ENCODE measurements at places on chromosomes 3 and 15. TPM values are rescaled to one million over a fixed set of nuclear protein-coding genes. Genes with fewer than 3 reads are reported as not detected.

The OXTR gene
- 2.3 TPM for total RNA-seq

The CHST13 gene
- not detected for total RNA-seq

The CCDC39 gene
- not detected for total RNA-seq

The GOLGA8S gene
- total RNA-seq = 0.14 TPM

The ZBTB20 gene
- 112 TPM for total RNA-seq

The ROPN1B gene
- total RNA-seq = not detected

The ASB14 gene
- total RNA-seq = not detected

The GPR149 gene
- total RNA-seq = not detected

The PRKCD gene
- 17.5 TPM for total RNA-seq

The RBSN gene
- total RNA-seq = 40.8 TPM

The TLR9 gene
- not detected for total RNA-seq

The UBAP1L gene
- total RNA-seq = 3.7 TPM

The MBD4 gene
- total RNA-seq = 32.5 TPM

The SPINK8 gene
- not detected for total RNA-seq

The NDUFB4 gene
- total RNA-seq = 23.5 TPM

DNA sequence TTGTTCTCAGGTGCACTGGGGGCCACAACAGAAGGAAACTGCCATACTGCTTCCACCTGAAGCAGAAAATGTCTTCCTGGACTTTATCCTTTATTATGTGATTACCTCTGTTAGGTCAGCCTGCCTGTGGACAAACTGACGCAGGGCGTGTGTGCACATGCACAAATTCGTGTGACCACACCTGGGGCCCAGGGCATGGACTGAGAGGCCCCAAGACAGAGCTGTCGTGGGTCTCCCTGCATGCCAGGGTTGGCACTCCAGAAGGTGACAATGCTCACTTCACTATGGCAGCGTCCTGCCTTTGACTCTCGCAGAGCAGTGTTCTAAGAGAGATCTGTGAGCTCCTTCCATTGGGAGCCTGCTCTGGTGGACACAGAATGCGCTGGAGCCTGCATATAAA is 34.5 kb downstream of the CCDC12 start:
- DNase-seq = no peak

GRCh38 chr15:68372291-68372811 is 59.6 kb downstream of the ITGA11 start:
- DNase-seq = no peak

- no peak for DNase-seq
Observed at GRCh38 chr3:186931532-186932280, 1.4 kb downstream of the ST6GAL1 start.

DNA sequence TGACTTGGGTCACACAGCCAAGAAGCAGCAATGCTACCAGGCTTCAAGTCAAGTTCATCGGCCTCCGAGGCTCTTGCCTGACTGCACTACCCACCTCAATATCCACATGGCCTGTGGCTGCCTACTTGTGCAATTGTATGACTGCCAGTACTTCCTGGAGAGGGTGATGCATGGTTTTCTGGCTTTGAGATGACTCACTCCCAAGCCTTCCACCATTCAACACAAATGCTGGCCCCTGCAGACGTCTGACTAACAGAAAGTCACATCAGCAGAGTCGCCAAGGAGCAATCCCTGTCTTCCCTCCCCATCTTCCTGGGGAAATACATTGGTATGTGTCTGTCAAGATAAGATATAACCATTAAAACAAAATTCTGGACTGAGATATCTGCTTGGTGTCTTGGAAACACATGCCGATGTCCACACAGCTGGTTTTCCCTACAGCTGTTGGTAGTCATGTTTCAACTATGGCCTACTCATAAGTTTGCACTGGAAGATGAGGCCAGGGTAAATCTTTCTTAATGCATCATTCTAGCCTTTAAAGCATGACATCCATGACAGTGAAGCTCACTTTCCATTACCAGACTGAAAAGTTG is 79.6 kb upstream of the SPATA12 start:
- DNase-seq = peak; percentile 56

GRCh38 chr3:188037965-188038581 is 115.9 kb upstream of the LPP start:
- DNase-seq = no peak

DNA sequence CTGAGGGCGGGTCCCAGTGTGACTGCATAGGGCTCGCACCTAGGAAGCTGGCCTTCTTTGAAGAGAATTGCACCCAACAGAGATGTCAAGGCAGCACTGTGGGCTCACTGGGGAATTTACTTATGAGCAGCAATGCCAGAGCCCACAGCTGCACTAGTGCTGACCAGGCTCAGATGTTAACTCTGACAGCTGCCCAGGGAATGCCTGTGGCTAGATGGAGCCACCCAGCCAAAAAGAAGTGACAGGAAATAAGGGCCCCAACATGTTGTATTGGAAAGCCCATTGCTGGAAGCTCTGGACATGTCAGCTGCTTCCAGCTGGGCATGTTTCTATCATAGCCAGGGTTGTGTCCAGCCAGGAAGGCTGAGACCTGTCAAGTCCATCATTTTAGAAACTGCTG is 90.9 kb upstream of the ZNF280D start:
- DNase-seq = no peak

DNA sequence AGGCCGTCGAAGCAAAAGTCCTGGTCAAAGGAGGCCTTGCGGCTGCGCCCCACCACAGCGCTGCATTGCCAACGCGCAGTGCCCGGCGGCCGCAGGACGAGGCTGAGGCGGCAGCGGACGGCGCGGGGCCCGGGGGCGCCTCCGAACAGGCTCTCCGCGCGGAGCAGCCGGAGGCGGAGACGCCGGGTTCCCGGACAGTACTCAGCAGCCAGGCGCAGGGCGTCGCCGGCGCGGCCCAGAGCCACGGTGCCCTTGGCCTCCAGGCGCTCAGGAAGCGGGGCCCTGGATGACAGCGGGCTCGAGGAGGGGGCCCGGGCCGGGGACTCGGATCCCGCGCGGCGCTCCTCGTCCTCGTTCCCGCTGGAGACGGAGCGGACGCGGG is 1.1 kb downstream of the C2CD4B start:
- DNase-seq = no peak

GRCh38 chr3:157166115-157166514 is 6.2 kb upstream of the CCNL1 start:
- DNase-seq = no peak

GRCh38 chr3:126316031-126316461 is 41.2 kb downstream of the KLF15 start:
- no peak for DNase-seq

- no peak for DNase-seq
Observed at GRCh38 chr3:40745381-40746106, 220.8 kb downstream of the ZNF621 start.

- DNase-seq = no peak
Observed at GRCh38 chr3:2024713-2025112, 74.0 kb upstream of the CNTN4 start.

- no peak for DNase-seq
Observed at GRCh38 chr3:42654331-42655201, 1.1 kb downstream of the ZBTB47 start.

- DNase-seq = no peak
Observed at GRCh38 chr3:166554023-166554422, 716.8 kb upstream of the BCHE start.

- no peak for DNase-seq
Observed at GRCh38 chr3:104102386-104102785, 1264.3 kb upstream of the ALCAM start.

GRCh38 chr15:31842532-31843195 is 187.7 kb upstream of the CHRNA7 start:
- no peak for DNase-seq

DNA sequence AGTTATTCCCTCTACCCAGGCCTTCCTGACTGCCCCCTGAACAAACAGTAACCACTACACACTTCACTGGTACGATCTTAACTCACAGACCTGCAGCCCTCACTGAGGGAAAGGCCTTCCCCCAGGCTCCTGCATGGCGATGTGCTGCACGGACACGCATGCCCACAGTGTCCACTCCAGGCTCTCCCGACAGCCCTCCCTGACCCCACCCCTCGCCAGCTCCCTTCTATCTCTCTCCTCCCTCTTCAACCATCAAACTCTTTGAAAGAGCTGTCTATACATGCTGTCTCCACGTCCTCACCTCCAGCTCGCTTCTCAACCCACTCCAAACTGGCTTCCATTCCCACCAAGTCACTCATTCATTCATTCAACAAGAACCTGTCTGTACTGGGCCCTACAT is 3.9 kb downstream of the SCN5A start:
- DNase-seq = no peak

DNA sequence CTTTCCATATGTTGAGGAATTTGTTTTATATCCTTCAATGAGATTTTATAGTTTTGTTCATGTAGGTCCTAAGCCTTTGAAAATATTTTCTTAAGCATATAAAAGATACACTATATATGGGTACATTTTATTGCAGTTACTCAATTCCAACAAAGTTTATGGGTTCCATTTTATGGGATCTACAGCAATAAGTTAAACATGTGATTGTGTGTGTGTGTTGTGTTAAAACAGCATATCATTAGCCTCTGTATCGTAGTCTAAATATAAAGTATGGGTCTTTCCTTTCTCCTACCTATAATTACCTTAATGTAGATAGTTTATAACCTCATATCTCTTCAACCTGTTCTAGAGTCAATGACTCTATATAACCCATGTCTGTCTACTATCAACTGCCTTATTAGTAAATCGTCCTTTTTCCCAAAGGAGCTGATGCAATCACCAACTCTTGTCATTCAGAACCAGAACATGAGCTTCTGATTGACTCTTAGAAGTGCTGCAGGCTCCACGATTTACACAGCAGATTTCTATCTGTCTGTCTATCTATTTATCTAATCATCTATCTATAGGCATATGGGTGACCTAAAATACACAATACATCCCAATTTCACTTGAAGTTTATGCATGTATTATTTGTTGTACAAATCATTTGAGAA is 512.6 kb upstream of the CBLB start:
- no peak for DNase-seq

GRCh38 chr3:16917256-16917935 is 32.6 kb downstream of the PLCL2 start:
- no peak for DNase-seq

DNA sequence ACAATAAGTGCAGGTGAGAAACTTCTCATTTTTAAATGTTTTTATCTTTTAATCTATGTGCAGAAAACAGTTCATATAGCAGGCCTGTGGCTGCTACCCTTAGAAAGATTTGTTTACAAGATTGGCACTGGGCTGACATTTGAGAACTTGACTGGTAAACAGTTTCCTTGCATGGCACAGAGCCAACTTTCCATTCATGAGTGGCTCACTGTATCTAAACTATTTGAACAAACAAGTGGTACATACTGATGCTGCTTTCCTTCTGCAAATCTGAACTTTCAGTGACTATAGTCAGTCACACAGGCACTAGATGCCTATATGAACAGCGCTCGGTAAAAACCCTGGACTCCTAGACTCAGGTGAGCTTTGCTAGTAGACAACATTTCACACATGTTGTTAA is 6.3 kb upstream of the GTPBP8 start:
- DNase-seq = no peak

DNA sequence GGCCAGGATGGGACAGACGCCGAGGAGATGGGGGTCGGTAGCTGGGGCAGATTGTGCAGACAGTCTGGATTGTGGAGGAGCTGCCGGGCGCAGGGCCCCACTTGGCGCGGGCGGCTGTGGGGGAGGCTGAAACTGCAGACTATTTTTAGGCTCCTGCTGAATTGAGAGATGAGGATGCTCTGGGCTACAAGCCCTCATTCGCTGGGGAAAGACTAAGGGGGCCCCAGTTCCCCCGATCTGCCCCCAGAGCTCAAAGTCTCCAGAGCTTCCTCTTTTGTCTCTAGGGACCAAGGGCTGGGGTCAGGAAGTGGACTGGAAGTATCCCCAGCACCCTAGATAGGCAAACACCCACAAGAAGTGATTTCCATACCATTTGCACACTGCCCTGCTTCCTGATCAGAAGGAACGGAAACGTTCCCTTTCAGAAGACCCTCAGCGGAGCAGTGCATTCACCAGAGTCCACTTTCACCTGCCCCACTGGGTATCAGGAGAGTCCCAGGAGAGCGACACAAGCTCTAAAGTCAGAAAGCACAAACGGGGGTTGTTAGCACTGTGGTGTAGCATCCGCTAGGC is 29.7 kb downstream of the SEMA7A start:
- DNase-seq = no peak

DNA sequence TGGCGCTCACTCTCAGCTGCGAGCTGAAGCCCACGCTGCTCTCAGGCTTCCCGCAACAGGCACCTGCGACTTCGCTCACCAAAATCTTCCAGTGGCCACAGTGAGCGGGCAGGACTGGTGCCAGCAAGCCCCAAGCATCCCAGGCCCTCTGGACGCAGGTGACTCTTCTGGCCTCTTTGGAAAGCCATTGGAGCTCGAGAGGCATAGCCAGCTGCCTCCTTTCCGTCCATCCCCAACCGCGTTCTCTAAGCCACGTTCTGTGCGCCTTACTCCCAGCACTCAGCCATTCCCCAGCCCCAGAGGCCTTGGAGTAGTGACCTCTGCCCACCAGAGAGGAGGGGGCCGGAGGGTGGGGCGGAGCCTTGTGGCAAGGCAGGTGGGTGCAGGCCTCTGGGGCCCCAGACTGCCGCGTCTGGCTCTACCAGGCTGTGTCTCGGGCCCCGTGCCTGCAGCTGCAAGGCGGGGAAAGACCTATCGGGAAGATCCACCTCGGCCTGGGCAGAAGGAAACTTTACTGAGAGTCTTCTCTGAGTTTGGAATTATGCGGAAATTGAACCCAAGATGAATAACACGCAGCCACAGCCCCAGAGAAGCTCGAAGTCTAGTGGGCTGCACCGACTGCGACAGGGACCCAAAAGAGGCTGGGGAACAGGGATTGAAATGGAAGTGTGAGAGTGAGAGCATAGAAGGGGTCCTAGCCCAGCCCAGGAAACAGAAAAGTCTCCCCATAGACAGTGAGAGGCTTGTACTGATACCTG is 3.6 kb upstream of the SOX14 start:
- no peak for DNase-seq

- DNase-seq = no peak
Observed at GRCh38 chr3:32703491-32703972, 18.5 kb downstream of the CNOT10 start.

- no peak for DNase-seq
Observed at GRCh38 chr3:13501056-13501455, 20.9 kb downstream of the HDAC11 start.

GRCh38 chr3:153290268-153291015 is 128.4 kb downstream of the RAP2B start:
- no peak for DNase-seq

DNA sequence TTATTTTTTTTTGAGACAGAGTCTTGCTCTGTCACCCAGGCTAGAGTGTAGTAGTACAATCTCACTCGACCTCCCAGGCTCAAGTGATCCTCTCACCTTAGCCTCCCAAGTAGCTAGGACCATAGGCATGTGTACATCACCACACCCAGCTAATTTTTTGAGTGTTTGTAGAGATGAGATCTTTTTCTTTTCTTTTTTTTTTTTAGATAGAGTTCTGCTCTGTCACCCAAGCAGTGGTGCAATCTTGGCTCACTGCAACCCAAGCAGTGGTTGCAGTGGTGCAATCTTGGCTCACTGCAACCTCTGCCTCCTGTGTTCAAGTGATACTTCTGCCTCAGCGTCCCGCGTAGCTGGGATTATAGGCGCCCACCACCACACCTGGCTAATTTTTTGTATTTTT is 5.2 kb downstream of the CEP97 start:
- DNase-seq = no peak

GRCh38 chr15:71932689-71933088 is 122.3 kb downstream of the NR2E3 start:
- no peak for DNase-seq
